ENCODE measurements at places on chromosomes 1 and 21.
A peak's percentile ranks its signal among the peaks of the same experiment; 100 is the strongest.

DNA sequence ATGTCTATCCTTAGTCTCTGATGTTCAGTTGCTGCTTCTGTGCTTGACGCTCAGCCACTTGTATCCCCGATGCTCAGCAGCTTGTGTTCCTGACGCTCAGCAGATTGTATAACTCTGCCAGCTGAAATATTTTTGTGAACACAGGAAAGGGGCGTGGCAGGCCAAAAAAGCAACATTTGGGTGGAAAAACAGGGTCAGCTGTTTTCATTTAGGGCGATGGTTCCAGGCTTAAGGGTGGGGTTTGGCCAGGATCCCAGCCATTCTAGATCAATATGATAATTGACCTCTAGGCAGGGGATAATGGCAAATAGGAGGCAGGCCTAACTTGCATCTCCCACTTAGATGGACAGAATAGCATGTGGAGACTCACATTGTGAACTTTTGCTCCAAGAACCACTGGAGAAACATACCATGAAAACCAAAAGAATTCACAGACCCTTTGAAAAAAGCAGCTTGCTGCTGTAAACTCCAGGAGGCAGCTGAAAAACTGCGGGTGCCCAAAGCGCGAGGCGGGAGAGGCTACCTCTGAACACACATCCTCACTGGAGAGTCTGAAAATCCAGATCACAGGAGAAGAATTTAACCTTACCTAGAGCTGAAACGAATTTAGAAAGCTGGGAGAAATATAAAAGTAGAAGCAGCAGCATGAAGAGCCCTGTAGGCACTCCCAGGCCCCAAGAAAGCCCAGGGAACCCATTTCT, 58.3 kb downstream of the ZNF648 start:
- no peak for DNase-seq

DNA sequence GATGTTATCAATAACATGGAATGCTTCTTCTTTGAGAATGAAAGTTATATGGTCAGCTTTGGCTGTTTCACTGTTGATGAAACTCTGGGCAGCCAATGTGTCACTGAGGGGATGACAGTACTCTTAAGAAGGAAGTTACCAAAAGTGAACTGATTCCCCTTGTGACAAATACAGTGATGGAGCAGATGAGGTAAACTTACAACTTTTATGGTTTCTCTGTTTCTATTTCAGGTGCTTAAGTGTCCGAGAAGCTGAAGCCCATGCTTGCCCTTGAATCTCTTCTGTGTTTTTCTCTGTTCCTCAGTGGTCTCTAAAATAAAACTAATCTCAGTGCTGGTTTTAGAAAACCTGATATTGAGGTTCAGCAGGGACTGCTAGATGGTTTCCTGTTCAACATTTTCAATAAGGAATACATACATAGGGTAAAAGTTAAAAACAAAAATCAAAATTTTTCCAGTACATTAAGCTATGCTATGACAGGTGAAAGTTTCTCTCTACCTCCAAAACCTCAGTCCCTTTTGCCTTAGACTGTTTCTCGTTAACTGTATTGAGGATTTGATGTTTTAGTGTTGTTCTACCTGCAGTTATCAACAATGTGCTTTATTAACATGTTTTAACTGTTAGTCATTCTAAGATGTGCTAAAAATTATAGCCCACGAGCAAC, 454.4 kb upstream of the ADGRL4 start:
- no peak for DNase-seq

- DNase-seq, result no peak
Measured at GRCh38 chr1:16938351-16939321, 16.9 kb downstream of the CROCC start.

DNA sequence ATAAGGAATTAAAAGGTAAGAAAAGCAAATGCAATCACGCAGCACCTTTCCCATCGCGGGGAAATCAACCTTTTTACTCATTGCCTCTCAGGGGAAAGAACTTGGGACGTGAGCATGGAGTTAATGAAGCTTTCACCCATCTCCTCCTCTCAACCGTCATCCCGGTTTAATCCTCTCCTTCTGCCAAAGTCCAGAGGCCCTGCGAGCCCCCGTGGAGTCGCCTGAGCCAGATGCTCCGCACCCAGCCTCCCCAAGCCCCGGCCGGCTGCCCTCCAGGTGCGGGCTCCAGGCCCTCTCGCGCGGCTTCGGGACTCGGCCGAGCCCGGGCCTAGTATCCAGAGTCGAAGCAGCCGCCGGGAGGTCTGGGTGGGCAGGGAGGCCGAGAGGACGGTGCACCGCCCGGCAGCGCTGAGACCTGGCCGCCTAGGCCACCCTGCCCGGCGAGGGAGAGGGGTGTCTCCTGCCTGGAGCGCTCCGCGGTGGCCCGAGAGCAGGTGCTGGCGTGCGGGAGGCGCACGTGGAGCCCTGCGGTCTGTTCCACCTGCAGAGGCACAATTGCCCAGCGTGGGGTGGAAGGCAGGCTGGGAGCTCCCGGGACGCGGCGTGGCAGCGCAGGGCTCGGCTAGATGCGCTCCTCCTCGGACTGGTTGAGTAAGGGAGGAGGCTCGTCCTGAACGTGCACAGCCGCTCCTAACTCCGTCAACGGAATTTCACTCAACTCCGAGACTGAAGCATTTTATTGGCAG, 218.5 kb downstream of the SDCCAG8 start:
- DNase-seq, result no peak

GRCh38 chr1:177411381-177411780, 240.6 kb downstream of the BRINP2 start:
- DNase-seq, result no peak

DNA sequence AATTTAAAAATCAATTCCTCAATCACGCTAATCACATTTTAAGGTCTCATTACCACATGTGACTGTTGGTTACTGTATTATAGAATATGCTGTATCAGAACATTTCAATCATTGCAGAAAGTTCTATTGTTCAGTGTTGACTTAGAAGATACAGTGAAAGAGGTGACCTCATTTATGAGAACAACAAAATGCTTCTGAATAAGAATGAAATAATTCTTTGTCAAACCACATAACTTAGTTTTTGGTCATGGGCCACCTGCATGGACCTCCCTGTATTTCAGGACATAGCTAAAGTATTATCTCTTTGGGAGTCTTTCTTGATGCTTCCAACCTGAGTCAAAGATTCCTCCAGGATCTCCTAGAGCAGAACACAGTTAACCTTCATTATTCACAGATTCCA, 22.3 kb downstream of the MFSD2A start:
- DNase-seq, result no peak

DNA sequence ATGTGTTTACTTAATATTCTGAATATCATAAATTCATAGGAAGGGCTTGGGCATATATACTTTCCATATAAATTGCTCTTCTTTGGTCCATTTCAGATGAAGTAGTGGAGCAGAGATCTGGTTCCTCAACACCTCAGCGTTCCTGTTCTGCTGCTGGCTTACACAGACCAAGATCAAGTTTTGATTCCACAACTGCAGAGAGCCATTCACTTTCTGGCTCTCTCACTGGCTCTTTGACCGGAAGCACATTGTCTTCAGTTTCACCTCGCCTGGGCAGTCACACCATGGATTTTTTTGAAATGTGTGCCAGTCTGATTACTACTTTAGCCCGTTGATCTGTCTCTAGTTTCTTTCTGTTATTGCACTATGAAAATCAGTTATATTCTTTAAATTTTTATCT, 62.3 kb downstream of the PRKAA2 start:
- DNase-seq, result no peak

GRCh38 chr1:197437601-197438000, 169.5 kb downstream of the CRB1 start:
- no peak for DNase-seq

- no peak for DNase-seq
Measured at GRCh38 chr1:25641329-25641725, 24.7 kb downstream of the MAN1C1 start.

DNA sequence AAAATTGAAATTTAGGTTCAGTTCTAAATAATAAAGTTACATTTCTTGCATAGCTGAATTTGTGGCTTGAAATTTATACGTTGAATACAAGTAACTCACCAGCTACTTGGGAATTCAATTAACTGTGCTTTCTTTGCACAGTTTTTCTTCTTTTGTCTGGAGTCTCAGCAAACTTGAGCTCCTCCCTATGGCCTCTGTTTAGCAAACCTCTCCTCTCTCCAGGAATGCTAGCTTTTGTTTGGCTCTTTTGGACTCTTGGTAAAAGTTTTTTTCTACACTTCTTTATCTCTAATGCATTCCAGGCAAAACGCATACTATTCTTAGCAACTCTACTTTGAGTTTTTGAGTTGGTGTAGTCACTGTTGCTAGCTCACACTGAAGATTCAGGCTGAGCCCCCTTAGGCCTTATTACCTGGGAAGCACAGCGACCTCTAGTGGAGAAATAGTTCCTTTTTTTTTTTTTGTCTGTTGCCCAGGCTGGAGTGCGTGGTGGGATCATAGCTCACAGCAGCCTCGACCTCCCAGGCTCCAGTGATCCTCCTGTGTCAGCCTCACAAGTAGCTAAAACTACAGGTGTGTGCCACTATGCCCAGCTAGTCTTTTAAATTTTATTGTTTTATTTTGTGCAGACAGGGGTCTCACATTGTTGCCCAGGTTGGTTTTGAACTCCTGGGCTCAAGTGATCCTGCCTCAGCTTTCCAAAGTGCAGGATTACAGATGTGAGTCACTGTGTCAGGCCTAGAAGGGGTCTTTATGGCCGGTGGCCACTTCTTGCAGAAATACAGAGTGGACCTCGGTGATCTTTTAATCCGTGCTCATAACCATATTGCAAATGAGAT, 61.7 kb downstream of the CASQ2 start:
- peak; percentile 18 for DNase-seq

DNA sequence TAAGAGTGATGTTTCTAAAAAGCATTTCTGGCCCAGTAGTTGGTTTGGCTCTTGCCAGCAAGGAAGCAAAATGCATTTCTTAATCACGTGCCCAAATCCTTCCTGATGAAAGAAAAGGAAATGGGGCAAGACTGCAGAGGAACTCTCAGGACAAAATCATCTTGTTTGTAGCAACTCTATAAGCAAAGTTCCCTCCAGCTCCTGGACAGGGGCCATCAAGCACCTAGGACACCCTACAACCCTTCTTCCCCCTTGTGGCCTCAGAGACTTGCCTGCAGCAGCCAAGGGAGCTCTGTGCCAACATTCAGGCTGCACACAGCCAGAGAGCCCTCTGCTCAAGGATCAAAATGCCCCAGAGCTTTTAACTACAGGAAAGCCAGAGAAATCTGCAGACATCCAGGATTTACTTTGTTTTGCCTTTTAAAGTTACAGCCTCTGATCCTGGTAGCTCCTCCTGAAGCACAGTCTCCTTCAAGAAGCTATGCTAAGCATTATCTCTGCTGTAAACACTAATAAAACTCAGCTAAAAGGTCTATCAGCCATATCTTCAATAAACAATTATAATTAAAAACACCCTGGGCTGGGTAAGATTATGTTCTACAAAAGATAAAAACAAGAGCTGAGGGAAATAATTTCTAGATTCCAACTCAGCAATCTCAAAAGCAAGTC, 105.0 kb downstream of the KIAA0319L start:
- DNase-seq, result no peak

DNA sequence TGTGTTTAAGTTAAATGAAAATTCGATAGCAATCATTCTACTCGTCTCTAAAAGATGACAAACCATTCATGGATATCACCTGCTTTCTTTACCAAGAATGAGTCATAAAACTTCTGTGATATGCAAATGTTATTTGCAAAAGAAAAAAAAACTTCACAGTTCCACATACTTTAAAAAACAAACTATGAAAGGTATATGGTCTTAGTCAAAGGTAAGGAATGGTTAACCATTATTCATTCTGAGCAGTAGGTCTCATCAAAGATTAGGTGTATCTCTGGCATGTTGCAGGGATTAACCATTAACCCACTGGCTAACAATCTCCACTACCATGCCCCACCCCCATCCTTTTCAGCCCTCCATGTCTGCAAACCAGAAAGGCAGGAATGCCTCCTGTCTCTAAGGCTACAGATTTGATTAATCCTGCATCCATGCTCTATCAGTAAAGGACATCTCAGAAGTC, 44.4 kb downstream of the PTPN14 start:
- no peak for DNase-seq

DNA sequence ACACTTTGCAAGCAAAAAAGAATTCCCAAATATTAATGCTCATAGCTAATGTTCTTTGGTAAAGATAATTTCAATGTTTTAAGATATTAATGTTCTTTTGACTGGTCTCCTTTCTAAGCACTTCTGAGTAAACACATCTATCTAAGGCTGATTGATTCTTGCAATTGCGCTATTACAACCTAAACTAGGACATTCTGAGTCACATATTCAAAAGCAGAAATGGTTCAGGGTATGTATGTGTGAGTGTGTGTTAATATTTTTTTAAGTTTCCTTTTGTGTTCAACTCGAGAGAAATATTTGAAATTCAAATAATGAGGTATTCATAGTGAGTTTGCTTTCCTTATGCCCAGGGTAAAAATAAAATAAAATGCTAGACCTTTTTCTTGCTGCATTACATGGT, 203.6 kb upstream of the GRIK3 start:
- no peak for DNase-seq

GRCh38 chr21:46379105-46379504, 55.1 kb downstream of the PCNT start:
- DNase-seq, result no peak

GRCh38 chr1:219159946-219160645, 13.6 kb upstream of the LYPLAL1 start:
- no peak for DNase-seq
